ENCODE measurements at places on chromosomes 2 and 18.

DNA sequence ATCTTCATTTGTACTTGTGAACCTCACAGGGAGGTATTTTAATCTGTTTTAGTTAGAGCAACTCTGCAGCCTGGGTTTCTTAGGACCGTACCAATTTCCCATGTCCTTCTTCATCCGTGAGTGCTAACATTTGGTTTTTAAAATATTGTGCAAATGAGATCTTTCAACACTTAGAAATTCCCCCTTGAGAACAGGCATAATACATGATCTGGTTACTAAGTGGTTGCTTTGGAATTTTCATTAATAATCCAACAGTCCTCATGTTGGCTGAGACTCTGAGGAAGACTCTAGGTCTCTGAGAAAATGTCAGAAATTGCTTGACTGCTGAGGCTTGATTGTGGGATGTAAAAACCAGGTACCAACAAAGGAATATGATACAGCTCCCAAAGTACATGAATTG is 125.6 kb upstream of the CDCA7 start:
- no peak for DNase-seq

- no peak for DNase-seq
These were observed 85.6 kb downstream of the NCOA1 start for GRCh38 chr2:24576617-24577016.

GRCh38 chr2:84456156-84456555 is 2.9 kb downstream of the SUCLG1 start:
- no peak for DNase-seq

DNA sequence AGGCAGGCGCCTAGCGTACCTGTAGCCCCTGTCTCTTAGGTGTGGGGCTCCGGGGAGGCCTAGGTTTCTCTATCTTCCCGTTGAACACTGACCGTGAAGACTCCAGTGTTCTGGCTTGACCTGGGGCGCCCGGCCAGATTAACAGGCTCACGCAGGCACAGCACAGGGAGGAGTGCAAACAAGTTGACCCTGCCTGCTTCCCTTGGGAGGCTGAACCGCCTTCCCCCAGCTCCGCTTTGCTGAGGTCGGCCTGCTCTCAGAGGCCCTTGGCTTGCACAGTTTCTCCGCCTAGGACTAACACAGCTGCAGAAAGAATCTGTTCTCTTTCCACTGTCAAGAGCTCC is 567 bp downstream of the PCYOX1 start:
- no peak for DNase-seq

DNA sequence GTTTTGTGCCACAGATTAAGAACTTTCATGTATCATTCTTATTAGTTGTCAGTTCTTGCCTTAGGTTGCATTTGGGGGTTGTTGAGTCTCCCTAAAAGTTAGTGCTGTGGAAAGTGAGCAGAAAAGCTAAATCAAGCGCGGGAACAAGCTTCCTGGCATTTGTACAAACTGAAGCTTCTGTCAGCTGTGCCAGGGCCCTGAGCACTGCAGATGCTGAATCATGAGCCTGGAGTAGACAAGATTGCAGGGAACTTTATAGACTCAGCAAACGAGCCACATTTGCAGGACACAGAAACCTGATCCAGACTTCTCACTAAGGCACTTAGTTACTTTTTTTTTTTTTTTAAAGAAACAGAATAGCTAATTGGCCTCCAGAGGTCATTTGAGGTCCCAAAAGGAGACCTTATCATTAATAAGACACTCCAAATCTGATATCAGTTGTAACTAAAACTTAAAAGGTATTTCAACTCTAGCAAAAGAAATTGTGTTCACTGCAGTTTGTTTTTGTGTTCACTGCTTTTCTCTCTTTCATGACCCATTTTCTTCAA is 88.7 kb downstream of the ADAM23 start:
- DNase-seq, result peak; percentile 34

DNA sequence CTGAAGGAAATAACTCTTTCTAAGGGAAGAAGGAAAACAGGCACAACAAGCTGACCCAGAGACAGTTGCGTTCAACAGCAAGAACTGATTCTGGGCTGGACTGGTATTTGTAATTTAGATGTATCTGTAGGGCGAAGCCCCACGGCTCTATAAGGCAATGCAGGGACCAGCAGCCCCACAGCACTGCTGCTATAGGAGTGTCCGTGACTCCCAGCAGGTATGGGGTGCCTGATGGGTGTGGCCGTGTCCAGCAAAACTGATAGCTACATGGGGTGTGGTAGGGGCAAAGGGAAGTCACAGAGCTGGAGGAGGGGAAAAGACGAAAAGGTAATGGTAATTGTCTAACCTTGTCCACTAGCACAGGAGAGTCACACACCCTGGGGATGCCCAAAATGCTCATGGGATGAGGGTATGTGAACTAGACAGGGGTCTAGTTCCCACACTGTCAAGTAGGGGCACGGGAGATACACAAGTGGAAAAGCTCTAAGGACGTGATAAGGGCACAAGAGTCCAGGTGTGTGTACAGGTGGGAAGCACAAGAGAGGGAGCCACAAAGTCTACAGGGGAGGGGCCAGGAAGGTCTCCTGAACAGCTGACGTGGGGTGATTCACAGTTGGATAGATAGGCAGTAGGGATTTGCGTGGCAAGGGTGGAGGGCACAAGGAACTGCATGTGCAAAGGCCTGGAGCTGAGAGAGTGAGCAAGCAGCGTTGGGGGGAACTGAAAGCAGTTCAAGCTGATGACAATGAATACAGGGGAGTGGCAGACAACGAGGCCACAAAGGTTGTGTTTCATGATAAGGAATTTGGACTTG is 48.5 kb upstream of the ASPRV1 start:
- no peak for DNase-seq

- peak; percentile 31 for DNase-seq
These were observed 15.6 kb upstream of the ACTG2 start for GRCh38 chr2:73877071-73877802.

DNA sequence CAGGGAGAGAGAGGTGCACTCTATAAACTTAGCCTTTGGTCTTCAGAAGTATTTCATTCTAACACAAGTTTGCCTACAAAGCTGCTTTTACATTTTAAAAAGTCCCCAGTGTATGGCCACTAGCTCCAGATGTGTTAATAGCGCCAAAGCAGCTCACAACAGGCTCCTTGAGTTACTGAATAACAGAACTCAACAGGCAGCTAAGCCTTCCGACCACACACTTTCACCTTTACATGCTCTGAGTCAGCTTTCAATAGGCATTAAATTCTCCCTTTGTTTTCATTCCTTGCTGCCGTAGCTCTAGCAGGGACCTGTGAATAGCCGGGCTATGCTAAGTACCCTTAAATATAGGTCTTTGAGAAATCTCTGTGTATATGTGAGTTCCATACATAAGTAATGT is 262.8 kb upstream of the PARD3B start:
- DNase-seq, result no peak

- no peak for DNase-seq
These were observed 77.0 kb downstream of the SMIM21 start for GRCh38 chr18:75350512-75350839.

GRCh38 chr2:12764075-12764730 is 47.5 kb downstream of the TRIB2 start:
- no peak for DNase-seq

DNA sequence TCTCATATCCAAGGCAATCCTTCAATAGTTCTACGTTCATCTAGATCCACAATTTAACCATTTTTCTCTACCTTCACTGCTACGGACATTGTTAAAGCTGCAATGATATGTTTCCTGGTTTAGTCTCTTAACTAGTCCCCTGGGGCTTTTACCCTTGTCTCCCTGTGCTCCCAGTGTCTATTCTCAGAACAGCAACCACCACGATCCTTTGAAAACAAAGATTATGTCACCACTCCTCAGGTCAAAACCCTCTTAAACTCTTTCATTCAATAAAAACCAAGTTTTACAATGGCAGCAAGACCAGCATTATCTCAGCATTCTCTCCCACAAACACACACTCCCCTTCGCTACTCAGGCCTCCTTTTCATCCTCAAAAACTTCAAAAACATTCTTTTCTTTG is 298.2 kb upstream of the CHST9 start:
- no peak for DNase-seq

DNA sequence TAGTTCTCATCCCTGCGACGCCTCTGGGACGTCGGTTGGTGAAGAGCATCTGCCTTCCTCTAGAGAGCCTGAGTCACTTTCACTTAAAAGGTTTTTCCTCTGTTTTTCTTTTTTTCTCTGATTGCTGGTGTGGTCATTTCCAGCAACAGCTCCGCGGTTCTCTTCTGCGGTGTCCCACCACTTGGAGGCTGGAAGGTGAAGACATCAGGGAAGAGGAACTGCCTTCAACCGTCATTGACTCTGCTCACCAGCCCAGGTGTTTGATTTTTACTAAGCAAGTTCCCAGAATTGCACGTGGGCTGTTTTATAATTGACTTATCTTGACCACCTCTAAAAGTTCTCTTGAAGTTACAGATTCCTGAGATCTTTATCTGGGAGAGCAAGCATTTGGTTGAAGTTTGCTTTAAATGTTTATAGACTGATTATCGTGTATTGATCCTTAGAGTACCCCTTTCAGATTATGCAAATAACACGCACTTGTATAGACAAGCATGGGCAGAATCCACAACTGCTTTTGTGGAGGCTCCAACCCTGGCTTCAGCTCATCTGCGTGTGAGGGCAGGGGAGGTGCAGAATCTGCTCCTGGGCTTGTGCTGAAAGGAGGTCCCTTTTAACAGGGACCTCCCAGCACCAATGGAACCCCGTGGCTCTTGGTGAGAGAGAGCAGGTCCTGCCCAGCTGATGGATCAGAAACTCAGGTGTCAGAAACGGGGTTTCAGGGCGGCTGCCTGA is 3.5 kb downstream of the CTDP1 start:
- no peak for DNase-seq

- no peak for DNase-seq
These were observed 650.4 kb downstream of the RNF144A start for GRCh38 chr2:7567646-7568045.

DNA sequence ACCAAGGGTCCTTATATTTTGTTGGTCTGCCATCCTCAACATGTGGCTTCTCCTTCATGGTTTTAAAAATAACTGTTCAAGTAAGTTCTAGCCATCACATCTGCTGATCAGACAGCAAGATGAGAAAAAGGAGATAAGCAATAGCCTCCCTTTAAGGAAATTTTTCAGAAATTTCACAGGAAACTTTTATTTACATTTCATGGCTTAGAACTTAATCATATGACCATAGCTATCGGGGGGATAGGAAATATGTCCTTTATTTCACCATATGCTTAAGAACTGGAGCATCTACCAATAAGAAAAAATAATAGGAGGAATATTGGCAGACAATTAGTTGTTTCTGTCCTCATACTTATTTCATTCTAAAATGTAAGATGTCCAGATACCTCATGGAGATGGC is 16.2 kb downstream of the ATF2 start:
- no peak for DNase-seq

DNA sequence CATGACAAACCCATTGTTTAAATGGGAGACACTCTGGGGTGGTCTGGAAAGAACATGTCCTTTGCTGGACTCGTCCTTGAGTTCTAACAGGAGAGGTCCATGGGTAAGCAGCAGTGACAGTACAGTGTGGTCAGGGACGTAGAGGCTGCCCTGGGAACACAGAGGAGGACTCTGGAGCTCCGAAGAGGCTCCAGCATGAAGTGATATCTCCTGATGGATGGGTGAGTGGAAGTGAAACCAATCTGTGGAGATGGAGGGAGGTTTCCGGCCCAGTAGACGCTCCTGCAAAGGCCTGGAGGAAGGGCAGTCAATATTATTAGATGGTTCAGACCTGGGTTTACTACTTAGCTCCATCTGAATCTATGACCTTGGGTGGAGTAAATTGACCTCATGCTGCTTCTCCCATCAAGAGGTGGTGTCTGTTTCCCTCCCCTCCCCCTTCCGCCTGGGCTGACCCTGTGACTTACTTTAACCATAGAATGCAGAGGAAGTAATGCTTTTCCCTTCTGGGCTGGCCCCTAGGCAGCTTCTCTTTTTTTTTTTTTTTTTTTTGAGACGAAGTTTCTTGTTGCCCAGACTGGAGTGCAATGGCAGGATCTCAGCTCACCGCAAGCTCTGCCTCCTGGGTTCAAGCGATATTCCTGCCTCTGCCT is 2.3 kb upstream of the TFCP2L1 start:
- DNase-seq, result no peak
